ENCODE measurements at places on chromosomes 3 and 15. TPM values are rescaled to one million over a fixed set of nuclear protein-coding genes. Genes with fewer than 3 reads are reported as not detected.

Gene RPSA
- total RNA-seq = 1,413 TPM

Gene TUSC7
- total RNA-seq = not detected

Gene GOLGA8N
- total RNA-seq = 5.7 TPM

Gene VIPR1
- total RNA-seq = 5.6 TPM

Gene GOLGA6D
- not detected for total RNA-seq

Gene TRPM1
- total RNA-seq = not detected

Gene SLC12A8
- 15.5 TPM for total RNA-seq

Gene LCTL
- total RNA-seq = not detected

Gene NEK10
- total RNA-seq = 27.1 TPM

Gene DOCK3
- 0.36 TPM for total RNA-seq

Gene OXTR
- 6.1 TPM for total RNA-seq

Gene NDN
- total RNA-seq = 89.0 TPM

Gene TNFSF10
- 5.0 TPM for total RNA-seq

Gene PSMA4
- total RNA-seq = 107 TPM

Gene FGD5
- total RNA-seq = 0.18 TPM

Gene CCK
- total RNA-seq = not detected

Gene SV2B
- not detected for total RNA-seq

Gene LRRIQ4
- total RNA-seq = 0.09 TPM

Gene VWA5B2
- total RNA-seq = 0.72 TPM

Gene EPHB3
- total RNA-seq = 4.7 TPM

Gene DZIP3
- total RNA-seq = 27.6 TPM

Gene CPNE9
- not detected for total RNA-seq

Gene RETNLB
- not detected for total RNA-seq

Gene ZCWPW2
- 1.7 TPM for total RNA-seq

Gene TRIM59
- total RNA-seq = 47.8 TPM

Gene CHDH
- total RNA-seq = 7.9 TPM

Gene PDE8A
- 20.6 TPM for total RNA-seq

Gene LRTM1
- total RNA-seq = not detected

Gene UTS2B
- total RNA-seq = not detected

Gene SLC22A13
- 0.45 TPM for total RNA-seq

Gene XIRP1
- 0.09 TPM for total RNA-seq

Gene B3GNT5
- 10.4 TPM for total RNA-seq

Gene ESYT3
- 0.27 TPM for total RNA-seq

Gene RBP2
- total RNA-seq = not detected

Gene MINAR1
- 0.98 TPM for total RNA-seq

Gene STRIT1
- not detected for total RNA-seq

Gene PLCB2
- total RNA-seq = not detected

Gene HES1
- 0.81 TPM for total RNA-seq

Gene SKOR1
- 0.08 TPM for total RNA-seq

Gene GHSR
- not detected for total RNA-seq

Gene OR5H15
- total RNA-seq = not detected

Gene PLCH1
- total RNA-seq = 0.09 TPM

Gene HYAL1
- total RNA-seq = 0.90 TPM

Gene SEMA3F
- 0.74 TPM for total RNA-seq

Gene AHSG
- not detected for total RNA-seq
